ENCODE measurements at places on chromosomes 2 and 18. TPM values are rescaled to one million over a fixed set of nuclear protein-coding genes. Genes with fewer than 3 reads are reported as not detected.

DNA sequence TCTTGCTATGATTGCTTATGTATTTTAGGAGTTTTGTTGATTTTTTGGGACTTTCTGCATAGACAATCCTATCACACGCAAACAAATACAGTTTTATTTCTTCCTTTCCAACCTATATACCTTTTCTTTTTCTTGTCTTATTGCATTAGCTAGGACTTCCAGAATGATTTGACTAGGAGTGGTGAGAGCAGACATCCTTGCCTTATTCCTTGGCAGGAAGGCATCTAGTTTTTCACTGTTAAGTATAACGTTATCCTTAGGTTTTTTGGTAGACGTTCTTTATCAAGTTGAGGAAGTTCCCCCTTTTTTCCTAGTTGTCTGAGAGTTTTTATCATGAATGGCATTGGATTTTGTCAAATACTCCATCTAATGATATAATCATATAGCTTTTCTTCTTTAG, 25.8 kb downstream of the EHBP1 start:
- DNase-seq, result no peak

TSPYL6 gene
- total RNA-seq, result not detected

DNA sequence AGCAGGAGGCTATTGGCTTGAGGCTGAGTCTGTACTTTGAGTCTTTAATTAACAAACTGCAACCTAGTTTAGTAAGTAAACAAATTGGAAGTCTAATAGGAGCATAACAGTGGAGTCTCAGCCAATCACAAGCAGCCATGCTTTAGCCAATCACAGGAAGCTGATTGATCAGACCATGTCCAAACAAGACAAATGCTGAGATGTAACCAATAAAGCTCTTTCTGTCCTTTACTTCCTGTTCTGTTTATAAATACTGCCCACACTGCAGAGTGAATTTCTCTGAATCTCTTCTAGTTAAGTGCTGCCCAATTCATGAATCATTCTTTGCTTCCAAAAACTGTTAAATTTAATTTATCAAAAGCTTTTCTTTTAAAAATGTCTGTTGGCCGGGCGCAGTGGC, 146.6 kb upstream of the DLX2 start:
- DNase-seq, result no peak

GRCh38 chr18:12420821-12421421, 13.2 kb downstream of the PRELID3A start:
- DNase-seq, result no peak

DNA sequence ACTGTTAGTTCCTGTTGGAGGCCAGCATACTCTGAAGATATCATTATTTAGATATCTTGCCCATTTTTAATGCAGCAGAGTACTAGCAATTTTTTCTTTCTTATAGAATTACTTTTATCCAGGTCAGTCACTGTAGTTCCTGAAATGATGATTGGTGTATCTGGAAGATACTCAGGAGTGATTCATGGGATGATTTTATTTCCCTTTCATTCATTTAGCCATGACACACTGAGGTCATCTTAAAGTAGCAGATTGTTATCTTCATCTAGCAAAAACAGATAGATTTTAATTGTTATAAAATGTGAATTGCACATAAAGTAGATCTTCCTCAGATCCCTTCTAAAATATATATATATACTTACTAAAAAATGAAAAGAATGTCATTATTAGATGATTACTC, 109.1 kb downstream of the PIK3C3 start:
- no peak for DNase-seq

MATN3 gene
- 0.45 TPM for total RNA-seq

GRCh38 chr2:12700989-12701388, 15.7 kb upstream of the TRIB2 start:
- no peak for DNase-seq

GRCh38 chr2:42446503-42447271, 47.1 kb downstream of the KCNG3 start:
- DNase-seq, result no peak

Data from type B pancreatic cell (in vitro differentiated cells).